Pancreas (tissue), 10 donors: ENCODE measurements at places on chromosomes 12 and 14. TPM values are rescaled to one million over a fixed set of nuclear protein-coding genes. Genes with fewer than 3 reads are reported as not detected.

Gene HOXC13
- polyA plus RNA-seq: not detected

Gene SMIM41
- not detected for polyA plus RNA-seq

Gene DPPA3
- polyA plus RNA-seq: not detected

Gene NDUFA9
- polyA plus RNA-seq: 48.6 TPM

Gene ESPL1
- 0.09 TPM for polyA plus RNA-seq

Gene DNAH10
- 0.02 TPM for polyA plus RNA-seq

Gene CRADD
- 12.3 TPM for polyA plus RNA-seq
